RPMI7951 (cell line): ENCODE measurements at places on chromosomes 3 and 15. TPM values are rescaled to one million over a fixed set of nuclear protein-coding genes. Genes with fewer than 3 reads are reported as not detected.

GRCh38 chr3:102053375-102053989, 204.2 kb downstream of the NFKBIZ start:
- peak; percentile 45 for DNase-seq

- DNase-seq = peak; percentile 31
Observed at GRCh38 chr3:48047841-48048464, 31.7 kb upstream of the MAP4 start.

DNA sequence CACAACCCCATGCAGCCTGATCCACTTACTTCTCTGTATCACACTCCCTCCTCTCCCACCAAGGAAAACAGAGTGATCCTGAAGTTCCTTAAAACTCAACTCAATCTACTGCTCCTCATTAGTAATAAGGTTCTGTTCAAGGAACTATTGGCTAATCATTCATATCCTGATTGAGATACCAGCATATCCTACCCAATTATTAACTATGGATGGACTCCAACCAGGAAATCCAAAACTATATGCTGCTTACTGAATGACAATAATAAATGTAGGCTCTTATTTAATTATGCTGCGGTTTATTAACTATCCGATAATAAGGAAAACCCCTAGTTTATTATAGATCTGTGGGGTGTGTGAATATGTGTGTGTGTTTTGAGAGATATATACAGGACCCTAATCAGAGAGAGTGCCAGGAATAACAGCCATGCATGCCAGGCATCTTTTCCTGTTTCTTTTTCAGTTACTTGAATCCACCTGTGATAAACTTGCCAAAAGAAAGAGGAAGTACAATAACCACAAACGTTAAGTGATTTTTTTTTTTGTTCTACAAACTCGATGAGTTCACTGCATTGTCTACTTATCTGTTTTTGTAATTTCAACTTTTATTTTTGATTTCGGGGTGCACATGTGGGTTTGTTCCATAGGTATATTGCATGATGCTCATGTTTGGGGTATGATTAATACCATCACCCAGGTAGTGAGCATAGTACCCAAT, 1031.7 kb upstream of the CFAP20DC start:
- no peak for DNase-seq

GRCh38 chr3:10950476-10951294, 41.9 kb upstream of the SLC6A1 start:
- peak; percentile 47 for DNase-seq

- no peak for DNase-seq
Observed at GRCh38 chr3:34008836-34009809, 210.7 kb downstream of the PDCD6IP start.

Gene GHRL
- not detected in 2 replicates for total RNA-seq

Gene GOLGA6A
- not detected in 2 replicates for total RNA-seq

DNA sequence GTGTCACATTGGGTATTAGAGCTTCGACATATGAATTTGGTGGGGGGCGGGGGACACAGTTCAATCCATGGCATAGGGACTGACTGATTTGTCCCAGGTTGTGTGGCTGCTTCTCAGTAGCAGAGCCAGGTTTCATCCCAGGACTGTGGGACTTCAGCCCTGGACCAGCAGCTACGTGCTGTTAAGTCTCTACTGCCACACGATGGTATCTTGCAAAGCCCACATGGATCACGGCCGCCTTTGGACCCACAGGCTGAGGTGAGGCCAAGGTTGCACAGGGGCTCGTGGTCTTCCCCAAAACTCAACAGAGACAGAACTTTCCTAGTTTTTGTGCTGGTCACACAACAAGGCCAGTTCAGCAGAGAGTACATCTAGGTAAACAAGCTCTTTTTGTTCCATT, 97.4 kb downstream of the LRRK1 start:
- DNase-seq = no peak

Gene TRIM42
- total RNA-seq = not detected in 2 replicates
